H4 (cell line): ENCODE measurements at places on chromosomes 12 and 14.

DNA sequence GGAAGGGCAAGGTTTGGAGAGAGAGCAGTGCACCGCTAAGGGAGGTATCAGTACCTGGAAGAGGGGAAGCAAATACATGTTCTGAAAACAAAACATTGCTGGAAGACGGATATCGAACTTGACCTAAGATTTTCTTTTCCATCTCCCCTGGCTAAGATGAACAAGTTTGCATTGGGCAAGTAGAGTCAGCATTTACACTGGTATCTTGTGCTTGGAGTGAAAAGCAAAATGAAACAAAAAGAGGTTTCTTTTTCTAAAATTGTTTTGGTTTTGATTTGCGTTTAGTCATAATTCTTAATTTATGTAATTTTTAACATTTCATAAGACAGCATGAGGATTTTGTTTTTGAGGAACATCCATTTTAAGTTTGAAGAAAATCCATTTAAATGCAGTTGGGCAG, 881.6 kb downstream of the NRXN3 start:
- no peak for DNase-seq

- DNase-seq, result no peak
These were observed 305.1 kb upstream of the GARIN2 start for GRCh38 chr14:66884149-66884548.

- no peak for DNase-seq
These were observed 165.4 kb upstream of the LRIG3 start for GRCh38 chr12:59085690-59086089.

DNA sequence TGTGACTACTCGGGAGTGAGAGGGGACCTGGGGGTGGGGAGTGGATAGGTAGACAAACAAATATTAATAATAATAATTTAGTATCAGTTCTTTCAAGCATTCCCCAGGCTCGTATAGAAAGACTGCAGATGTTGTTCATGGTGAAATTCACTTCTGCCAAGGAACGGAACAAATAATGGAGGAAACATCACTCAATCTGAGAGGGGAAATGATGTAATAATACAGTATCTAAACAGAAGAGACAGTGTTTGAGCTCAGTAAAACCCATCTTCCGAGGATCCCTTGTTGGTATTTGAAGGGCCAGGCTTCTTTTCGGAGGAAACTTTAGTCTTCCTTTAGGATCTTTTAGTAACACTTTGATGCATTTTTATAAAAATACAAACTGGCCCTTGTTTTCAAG, 114.2 kb downstream of the KCNK10 start:
- DNase-seq, result no peak

- DNase-seq, result no peak
These were observed 564.0 kb downstream of the TRHDE start for GRCh38 chr12:72836194-72836593.

GRCh38 chr12:130431176-130431575, 93.5 kb downstream of the PIWIL1 start:
- no peak for DNase-seq

- no peak for DNase-seq
These were observed 3.1 kb downstream of the KRT82 start for GRCh38 chr12:52402873-52403540.

GRCh38 chr12:32561931-32562341, 117.2 kb upstream of the DNM1L start:
- DNase-seq, result no peak
